CD4-positive, alpha-beta T cell treated with Interleukin-10 for 1 hour (primary cell): ENCODE measurements at places on chromosomes 2 and 18.

DNA sequence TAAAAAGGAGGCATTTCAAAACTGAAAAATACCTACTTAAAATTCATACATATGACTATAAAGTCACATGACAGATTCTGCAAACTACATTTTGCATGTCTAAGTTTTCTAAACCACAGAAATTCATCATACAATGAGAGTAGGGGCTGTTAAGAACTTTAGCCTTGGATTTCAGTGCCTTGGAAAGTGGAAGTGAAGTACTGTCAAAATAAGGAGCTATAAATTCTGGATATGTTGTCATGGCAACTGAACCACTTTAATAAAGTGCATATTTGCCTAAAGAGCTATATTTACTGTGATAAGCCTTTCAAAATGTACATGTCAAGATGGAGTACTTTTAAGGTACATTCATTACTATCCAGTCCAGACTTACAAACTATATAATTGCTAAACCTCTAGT is 227.1 kb downstream of the RAB3GAP1 start:
- no peak for DNase-seq

- peak; percentile 18 for DNase-seq
Observed at GRCh38 chr2:49940626-49941025, 786.3 kb upstream of the FSHR start.

GRCh38 chr18:49016648-49017539 is 66.1 kb upstream of the SMAD7 start:
- DNase-seq: no peak

DNA sequence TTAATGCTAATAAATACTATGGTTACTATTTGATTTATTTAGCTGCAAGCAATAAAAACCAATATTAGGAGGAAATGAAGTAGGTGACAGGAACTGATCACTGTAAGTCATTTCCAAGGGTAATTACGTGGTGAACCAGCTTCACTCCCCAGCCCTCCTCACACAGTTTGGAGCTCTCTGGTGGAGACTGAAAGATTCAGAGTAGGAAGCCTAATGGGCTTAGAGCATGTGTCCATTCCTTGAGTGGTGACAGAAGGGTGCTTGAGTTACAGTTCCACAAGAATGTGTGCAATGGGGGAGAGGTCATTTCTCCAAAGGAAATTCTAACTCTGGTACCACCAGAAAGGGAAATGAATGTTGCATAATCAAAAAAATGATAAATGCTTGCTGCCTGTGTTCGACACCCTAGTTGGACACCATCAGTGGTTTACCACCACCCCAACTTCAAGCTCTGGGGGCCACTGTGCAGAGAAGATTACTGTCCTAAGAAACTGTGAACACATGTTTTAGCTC is 285.1 kb upstream of the MMADHC start:
- DNase-seq: no peak

GRCh38 chr2:8329660-8330622 is 351.9 kb upstream of the ID2 start:
- no peak for DNase-seq

DNA sequence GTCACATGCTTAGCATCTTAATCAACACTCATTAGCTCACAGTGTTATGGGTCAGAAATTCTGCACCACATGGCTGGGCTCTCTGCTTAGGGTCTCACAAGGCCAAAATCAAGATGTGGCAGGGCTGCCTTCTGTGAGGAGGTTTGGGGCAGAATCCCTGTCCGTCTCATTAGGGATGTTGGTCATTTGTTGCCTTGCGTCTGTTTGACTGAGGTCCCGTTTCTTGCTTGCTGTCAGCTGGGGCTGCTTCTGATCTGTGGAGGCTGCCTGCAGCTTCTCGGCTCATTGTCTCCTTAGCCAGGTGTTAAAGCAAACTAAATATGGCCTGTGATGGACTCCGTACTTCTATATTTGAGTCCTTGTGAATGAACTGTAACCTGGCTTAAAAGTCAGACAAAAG is 146.5 kb downstream of the NDUFA10 start:
- no peak for DNase-seq

DNA sequence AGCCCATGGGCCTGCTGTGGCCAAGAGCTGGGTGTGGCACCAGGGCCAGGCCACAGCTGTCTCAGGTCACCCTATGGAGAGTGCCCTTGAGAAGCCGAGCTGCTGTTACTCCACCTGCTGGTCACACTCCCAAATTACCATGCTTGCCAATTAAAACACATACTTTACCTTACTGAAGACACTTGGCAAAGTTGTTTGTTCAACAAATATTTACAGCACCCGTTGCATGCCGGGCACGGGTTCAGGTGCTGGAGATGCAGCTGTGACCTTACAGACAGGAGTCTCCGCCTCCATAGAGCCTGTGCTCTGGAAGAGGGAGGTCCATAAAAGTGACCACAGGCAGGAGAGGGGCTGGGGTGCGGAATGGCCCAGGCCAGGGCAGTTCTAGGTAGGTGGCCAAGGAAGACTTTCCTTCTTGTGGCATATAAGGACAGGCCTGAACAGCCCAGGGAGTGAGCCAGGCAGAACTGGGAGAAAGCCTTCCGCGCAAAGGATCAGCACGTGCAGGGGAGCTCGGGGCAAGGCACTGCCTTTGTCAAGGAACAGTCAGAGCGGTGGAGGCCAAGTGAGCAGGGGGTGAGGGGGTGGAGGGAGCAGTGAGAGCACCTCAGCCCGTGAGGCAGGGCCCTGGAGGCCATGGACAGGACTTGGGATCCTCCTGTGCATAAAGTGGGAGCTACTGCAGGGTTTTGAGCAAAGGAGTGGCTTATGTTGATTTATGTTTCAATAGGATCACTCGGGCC is 23.6 kb upstream of the RBM44 start:
- peak; percentile 42 for DNase-seq

GRCh38 chr2:70536517-70537055 is 17.0 kb downstream of the TGFA start:
- no peak for DNase-seq

DNA sequence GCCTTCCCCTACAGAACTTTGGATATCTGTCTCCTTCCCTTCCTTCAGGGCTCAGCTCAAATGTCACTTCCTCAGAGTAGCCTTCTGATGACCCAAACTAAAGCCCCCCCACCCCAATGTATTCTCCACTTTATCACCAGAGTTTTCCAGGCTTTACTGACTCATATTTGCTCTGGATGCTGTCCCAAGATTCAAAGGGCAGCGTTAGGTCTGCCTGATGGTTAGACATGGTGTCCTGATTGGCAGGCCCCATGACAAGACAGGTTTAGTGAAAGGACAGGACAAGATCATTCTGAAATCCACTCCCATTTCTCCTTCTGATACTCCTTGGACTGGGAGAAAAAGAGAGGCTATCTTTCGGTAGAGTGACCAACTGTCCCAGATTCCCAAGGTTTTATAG is 22.6 kb upstream of the RPIA start:
- no peak for DNase-seq

DNA sequence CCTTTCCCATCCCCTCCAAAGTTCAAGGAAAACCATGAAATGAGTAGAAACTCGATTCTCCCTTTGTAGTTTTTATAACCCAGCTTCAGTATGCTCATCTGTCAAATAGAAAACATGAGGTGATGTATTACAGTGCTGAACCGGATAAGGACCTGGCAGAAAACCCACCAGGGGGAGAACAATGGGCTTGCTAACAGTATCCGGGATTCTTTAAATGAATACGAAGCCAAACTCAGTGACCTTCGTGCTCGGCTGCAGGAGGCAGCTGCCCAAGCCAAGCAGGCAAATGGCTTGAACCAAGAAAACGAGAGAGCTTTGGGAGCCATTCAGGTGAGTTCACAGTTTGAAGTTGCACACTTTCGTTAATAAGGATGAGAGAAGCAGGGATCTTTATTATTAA is 113.6 kb upstream of the TTC39C start:
- DNase-seq: no peak

DNA sequence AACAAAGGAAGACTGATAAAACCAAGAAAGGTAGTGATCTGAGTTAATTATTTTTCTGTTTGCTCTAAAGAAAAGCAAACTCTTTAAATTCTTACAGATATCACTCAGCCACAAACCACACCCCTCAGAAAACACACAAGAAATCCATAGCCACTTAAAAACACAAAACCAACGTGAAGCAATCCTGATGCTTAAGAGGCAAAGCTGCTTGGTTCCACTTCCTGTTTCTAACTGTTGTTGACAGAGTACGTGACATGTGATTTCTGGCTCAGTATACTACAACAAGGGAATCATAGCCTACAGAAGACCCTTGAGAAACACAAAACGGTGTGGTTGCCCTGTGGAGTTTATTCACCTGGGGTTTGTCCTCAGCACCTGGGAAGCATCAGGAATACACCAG is 240.9 kb upstream of the APCDD1 start:
- DNase-seq: peak; percentile 3

GRCh38 chr18:22505141-22505591 is 87.5 kb upstream of the CTAGE1 start:
- DNase-seq: no peak

DNA sequence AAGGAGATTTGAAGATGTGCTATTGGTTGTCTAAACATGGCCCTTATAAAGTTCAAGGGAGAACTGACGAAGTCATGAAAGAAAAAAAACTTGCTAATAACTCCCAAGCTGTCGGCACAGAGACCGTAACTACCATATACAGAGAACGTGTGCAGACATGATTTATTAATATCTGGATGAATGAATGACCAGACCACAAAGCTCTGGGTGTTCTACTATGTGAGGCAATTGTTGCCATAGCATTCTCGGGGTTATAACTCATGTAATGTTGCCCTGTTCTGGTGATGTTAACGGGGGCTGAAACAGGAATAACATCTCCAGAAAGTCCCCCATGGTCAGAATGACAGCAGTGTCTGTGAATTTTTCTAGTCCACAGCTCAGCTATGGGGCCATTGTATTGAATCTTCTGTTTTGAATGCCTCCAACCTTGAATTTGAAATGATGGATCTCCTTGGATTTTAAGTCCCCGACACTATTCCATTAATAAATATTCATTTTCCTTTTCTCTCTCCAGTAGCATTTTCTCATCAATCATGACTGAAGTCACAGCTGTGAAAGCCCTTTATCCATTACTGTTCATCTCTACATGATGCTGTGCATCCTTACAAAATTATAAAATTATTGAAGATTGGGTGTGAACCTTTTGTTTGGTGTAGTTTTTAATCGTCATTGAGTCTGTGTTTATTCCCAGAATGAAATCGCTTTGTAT is 483.4 kb upstream of the KLHL29 start:
- DNase-seq: no peak

DNA sequence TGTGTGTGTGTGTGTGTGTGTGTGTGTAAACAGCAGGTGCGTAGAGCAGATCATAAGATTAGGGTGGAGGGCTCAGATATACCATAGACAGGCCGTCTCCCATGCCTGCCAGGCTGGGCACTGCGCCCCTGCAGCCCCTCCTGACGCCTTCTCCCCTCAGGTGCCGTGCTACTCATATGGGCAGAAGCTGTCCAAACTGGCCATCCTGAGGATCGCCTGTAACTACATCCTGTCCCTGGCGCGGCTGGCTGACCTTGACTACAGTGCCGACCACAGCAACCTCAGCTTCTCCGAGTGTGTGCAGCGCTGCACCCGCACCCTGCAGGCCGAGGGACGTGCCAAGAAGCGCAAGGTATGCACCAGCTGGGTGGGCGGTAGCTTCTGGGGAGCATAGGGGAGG is 10.0 kb downstream of the ATOH8 start:
- no peak for DNase-seq

DNA sequence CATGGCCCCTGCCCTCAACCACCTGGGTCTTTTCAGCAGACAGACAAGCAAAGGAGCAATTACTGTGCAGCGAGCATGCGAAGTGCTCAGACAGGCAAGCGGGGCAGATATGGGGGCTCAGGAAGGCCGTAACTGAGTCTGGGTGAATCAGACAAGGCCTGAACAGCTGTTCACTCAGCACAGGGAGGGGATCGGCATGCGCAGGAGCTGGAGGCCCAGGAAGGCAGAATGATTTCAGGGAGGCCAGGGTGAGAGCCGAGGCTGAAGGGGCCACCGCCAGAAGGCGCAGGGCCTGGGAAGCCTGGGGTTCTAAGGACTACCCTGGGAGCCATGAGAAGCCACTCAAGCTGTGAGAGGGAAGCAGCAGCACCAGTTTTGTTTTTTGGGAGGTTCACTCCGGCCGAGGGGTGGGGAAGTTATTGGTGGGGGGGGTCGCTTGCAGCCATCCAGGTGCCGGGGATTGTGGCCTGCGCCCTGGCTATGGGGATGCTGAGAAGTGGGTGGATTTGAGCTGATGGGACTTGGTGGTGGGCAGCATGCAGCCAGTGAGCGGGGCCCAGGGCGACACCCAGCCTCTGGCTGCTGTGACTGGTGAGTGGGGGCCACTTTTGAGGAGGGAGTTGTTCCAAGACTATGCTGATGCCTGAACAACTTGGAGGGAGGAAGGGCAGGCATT is 132.2 kb downstream of the TSN start:
- DNase-seq: no peak

- no peak for DNase-seq
Observed at GRCh38 chr2:8004250-8004681, 677.6 kb upstream of the ID2 start.

DNA sequence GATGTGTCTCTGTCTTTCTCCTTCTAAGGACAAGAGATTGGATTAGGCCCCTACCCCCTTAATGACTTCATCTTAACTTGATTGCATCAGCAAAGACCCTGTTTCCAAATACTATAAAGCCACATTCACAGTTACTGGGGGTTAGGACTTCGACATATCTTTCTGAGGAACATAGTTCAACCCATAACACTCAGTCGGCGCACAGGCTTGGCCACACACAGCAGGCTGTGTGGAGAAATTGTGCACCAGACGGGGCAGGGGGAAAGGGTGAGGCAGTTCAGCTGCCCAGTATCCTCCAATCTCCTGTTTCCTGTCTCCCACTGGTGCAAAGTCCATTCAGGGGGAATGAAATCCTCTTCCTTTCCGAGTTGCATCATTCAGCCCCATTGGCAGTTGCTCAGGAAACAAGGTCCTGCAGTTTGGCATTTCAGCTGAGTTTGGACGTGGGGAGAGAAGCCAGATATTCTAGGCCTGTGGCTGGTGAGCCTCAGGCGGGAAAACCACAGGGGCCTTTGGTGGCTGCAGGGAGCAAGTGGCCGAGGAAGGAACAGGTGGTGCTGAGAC is 9.4 kb upstream of the RAPGEF4 start:
- no peak for DNase-seq

GRCh38 chr2:197286805-197287595 is 23.6 kb downstream of the ANKRD44 start:
- peak; percentile 77 for DNase-seq

- no peak for DNase-seq
Observed at GRCh38 chr2:151278487-151278886, 11.0 kb downstream of the NMI start.

DNA sequence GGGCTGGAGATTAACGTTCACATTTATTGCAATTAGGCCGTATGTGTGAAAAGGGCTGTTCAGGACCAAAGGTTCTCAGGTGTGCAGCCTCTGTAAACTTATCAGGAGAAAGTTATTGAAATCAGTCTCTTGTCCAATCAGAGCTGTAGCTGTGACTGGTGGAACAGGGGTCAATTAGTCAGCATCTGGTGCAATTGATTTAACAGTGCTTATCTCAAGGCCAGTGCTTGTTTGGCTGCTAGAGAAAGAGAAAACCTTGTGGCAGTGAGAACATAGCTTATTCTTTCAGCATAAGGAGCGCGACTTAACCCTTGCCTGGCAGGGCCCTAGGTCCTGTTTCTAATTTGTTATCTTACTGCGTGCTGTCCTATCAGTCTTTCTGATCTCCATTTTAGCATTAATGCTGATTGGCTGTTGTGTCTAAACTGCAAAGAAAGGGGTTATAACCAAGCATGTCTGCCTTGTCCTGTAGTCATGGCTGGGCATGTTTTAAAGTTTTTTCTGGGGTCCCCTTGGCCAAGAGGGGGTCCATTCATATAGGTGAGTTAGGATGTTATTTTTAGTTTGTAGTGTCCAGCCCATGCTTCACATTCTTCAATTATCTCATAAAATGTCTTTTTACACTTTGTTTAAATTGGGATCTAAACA is 66.4 kb downstream of the CYB5A start:
- DNase-seq: no peak
